Nephron progenitor cell (in vitro differentiated cells): ENCODE measurements at places on chromosomes 12 and 14.
A peak's percentile ranks its signal among the peaks of the same experiment; 100 is the strongest.

GRCh38 chr12:38904537-38905479 lies 583 bp downstream of the CPNE8 start:
- DNase-seq: peak; percentile 62

DNA sequence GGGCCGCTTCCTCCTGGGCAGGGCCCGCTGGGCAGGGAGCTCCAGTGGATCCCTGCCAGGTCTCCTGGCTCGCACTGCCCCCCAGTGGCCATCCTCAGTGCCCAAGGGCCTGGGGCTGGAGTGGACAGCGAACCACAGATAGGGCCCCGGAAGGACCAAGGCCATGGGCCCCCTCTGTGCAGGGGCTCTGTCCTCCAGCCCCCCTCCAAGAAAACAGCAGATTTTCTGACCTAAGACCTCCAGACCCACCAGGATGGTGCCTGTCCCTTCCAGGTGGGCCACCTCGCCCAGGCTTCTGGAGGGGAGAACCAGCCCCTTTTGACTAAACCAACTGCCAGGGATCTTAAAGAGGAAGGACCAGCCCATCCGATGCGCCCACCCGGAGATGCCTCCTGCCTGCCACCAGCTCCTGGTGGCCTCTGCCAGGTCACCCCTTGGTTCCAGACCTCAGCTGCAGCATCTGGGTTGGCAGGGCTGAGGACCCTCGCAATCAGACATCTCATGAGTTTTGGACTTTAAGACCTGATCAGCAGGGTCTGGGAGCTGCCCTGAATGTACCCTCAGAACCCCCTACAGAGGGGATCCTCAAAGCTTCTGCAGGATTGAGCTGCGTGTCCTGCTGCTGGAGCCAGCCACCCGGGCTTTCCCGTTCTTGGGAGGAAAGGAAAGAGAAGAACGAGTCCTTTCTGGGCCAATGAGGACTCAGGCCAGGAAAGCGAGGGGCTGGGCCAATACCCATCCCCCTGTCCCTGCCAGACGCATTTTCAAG lies 325.8 kb upstream of the DIO3 start:
- peak; percentile 80 for DNase-seq

DNA sequence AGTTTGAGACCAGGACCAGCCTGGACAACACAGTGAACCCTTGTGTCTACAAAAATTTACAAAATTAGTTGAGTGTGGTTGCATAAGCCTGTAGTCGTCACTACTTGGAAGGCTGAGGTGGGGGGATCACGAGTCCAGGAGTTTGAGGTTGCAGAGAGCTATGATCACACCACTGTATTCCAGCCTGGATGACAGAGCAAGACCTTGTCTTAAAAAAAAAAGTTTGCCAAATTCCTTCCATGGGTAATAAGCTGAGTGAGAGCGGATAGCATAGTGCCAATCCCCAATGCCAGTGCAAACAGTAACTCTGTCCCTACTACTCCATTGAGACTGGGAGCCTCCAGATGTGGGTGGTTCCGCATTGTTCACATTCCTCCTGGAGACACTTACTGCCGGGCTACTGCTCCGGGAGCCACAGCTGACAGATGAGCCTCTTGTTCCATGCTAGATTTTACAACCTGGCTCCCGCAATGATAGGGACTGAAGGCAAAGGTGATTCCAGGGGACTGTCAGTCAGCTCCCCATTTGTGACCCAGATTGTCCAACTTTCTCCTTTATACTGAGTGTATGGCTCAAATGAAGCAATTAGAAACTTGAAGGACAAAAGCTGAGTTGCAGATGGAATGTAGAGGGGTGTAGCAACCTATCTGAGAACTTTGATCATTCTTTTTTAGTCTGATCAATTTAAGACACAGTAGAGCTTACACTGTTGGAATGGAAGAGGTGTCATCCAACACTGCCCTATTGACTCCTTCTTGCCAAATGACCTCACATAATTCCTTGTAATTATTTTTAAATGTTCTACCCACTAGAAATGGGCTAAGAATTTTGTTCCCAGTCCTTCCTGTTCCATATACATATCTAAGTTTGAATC lies 13.4 kb upstream of the FRMD6 start:
- peak; percentile 46 for DNase-seq

DNA sequence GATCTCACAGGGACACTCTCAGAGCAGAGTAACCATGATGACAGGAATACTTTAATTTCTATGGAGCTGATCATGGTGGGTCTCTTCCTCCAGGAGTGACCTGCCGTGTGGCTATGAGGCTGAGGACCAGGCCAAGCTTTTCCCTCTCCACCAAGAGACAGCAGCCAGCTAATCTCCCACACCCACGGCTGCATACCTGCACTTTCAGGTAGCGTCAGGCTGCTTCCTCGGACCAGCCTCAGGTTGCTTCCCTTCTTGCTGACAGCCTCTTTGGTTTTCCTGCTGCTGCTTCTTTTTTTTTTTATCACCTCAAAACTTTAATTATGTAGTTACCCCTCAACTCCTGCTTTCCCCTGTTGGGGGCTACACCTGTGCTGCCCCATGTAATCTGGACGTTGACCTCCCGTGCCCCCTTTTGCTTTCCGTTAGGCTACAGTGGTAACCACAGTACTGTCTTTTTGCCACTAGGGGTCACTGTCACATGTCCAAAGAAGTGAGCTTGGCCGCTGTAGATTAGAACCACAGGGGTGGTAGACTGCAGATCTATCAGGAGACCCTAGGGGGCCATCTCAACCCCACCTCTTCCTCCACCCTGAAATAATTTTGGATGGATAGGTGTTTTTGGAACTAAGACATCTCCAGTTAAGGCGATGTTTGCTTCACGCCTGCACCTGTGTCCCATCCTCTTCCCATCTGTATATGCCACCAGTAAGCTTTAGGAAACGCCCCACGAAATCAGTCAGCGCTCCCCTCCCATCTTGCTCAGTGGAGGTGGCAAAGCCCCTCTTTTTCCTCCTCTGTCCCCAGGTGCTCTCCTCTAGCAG lies 7.8 kb upstream of the PIP4K2C start:
- peak; percentile 75 for DNase-seq

DNA sequence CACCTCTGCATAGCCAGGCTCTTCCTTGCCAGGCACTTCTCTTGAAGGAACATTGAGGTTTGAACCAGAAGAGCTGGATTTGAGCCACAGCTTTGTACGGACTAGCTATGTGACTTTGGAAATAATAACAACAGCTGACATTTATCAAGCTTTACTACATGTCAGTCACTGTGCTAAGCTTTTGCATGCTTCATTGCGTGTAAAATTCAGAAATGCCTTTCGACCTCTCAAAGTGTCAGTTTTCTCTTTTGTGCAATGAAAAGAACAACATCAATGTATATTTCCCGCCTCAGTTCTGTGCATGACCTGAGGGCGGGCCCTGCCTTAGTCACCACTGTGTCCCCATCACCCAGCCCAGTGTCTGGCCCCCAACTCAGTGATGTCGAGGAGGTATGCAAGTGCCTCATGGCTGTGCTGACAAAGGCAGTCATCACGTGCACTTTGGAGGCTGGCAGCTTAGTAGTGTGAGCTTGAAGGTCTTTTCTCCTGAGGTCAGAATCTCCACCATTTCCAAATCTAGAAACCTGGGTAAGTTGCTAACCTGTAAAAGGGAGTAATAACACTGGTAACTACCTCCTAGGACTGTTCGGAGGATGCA lies 17.9 kb upstream of the AQP2 start:
- no peak for DNase-seq

- peak; percentile 31 for DNase-seq
These were observed 278.3 kb downstream of the DPF3 start for GRCh38 chr14:72615451-72616121.

DNA sequence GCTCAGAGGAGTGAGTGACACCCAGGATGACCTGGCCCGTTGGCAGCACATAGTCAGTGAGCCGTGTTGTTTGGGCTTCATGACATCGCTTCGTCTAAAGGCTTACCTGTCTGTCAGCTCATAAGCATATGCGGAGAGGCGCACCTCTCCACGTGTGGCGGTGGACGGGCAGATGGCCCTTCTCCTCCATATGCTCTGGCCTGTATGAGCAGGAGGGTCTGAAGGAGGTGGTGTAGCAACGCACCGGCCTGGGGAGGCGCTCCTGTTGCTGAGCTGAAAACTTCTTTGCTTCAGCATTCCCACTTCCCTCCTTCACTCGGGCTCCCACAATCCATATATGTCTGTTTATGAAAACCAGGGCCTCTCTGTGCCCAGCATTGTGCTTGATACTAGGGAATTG lies 186.1 kb downstream of the TSPAN9 start:
- DNase-seq: no peak

GRCh38 chr12:1920436-1920835 lies 2.0 kb upstream of the CACNA2D4 start:
- DNase-seq: no peak

- DNase-seq: peak; percentile 15
These were observed 988 bp upstream of the TMEM263 start for GRCh38 chr12:106954462-106955376.

GRCh38 chr12:95625012-95625411 lies 73.7 kb upstream of the USP44 start:
- no peak for DNase-seq

DNA sequence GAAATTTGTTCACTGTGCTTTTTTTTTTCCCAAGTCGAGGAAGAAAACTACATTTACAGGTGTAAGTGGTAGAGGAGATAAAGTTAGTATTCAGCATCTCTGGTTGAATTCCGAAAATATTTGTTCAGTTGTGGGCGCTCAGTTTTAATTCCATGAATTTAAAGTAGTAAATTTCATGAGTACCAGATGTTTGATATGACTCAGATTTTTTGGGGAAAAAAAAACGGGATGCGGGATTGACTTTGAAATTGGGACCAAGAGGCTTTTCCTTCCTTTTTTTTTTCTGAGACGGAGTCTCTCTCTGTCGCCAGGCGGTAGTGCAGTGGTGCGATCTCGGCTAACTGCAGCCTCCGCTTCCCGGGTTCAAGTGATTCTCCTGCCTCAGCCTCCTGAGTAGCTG lies 1.6 kb downstream of the TULP3 start:
- DNase-seq: no peak

DNA sequence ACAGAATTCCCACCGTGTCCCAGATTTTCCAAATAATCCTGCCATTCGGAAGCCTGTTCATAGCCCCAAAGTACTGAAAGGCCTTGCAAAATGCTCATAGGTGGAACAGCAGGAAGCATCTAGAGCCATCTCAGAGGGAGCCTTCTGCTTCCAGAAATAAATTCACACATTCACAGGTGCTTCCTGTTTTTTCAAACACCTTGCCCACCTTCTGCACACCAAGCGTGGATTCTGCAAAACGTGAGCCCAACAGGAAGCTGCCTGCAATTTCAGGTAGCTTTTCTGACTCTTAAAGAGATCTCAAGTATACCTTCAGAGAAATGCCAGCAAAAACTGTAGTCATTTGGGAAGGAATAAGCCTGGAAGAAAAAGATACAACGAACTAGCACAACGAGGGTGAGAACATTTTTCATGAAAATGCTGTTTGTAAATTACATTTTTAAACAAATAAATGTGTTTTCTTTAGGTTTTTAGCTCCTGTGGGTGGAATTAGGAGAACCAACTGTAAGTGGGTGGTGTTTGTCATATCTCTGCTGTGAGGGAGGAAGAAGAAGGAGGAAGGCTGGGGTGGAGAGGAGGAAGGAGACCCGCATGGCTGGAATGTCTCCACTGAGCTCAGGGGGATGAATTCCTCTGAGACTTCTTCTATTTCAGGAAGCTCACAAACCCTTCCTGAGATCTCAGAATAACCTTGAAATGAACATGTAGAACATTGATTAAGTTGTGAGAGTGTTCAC lies at the start of gene IFNG-AS1:
Gene IFNG-AS1 (plus strand): TSS at position 264 of the 737 bp plus-strand sequence.
- no peak for DNase-seq

GRCh38 chr12:75317784-75318183 lies 12.3 kb downstream of the CAPS2 start:
- no peak for DNase-seq

DNA sequence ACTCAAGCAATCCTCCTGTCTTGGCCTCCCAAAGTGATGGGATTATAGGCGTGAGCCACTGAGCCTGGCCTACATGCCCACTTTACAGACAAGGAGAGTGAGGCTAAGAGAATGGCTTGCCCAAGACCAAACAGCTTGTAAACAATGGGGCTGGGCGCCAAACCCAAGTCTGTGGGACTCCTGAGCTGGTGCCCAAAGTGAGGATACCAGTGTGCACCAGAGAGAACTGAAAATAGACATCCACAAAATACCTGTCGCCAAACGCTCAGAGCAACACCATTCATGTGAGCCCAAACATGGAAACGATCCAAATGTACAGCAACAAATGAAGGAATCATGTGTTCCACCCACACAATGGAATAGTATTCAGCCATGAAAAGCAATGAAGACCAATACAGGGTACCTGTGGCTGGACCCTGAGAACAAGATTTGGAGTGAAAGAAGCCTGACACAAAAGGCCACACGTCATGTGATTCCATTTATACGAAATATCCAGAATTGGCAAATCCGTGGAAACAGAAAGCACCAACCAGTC lies 38.2 kb downstream of the CCNK start:
- no peak for DNase-seq

GRCh38 chr14:89327771-89328212 lies 89.2 kb downstream of the FOXN3 start:
- no peak for DNase-seq

DNA sequence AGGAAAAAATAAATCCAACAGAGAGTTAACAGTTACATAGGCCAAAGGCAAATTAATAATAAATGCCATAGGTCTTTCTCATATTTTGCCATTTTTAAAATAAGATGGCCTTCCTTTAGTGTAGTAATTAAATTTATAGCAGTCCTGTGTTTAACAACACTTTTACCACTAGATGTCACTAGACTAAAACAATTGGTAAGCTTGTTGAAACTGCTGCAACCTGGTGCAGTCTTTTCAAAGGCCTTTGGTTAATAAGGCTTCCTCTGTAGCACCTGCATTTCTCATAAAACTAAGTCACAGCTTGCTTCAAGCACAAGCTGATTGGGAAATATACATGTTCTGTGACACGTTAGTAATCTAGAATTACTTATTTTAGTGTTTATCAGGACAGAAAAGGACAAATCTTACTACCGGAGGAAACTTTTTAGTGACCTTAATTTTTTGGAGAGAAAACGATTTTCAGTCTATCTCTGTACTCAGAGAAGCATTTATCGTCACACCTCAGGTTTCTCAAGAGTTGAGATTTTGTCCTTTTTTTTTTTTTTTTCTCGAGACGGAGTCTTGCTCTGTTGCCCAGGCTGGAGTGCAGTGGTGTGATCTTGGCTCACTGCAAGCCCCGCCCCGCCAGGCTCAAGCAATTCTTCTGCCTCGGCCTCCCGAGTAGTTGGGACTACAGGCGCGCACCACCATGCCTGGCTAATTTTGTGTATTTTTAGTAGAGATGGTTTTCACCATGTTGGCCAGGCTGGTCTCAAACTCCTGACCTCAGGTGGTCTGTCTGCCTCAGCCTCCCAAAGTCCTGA lies 20.0 kb downstream of the BORCS5 start:
- peak; percentile 10 for DNase-seq

DNA sequence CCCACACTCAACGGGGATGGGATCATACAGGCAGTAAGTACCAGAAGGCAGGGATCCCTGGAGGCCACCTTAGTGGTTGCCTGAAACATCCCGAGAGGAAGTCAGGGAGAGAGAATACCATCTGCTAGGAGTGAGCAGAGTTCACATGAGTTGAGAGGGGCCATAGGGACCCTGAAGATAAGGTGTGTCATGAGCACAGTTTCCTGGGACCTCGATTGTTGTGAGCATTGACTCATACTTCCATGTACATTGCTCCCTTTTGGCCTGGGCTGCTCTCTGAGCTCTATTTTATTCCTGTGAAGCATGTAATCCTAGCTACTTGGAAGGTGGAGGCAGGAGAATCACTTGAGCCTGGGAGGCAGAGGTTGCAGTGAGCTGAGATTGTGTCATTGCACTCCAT lies 120.5 kb downstream of the TBC1D30 start:
- DNase-seq: no peak

- DNase-seq: no peak
These were observed 51.2 kb upstream of the NOS1 start for GRCh38 chr12:117412465-117413188.
